Retina (tissue), 1 donor: ENCODE measurements at places on chromosomes 2 and 18.

DNA sequence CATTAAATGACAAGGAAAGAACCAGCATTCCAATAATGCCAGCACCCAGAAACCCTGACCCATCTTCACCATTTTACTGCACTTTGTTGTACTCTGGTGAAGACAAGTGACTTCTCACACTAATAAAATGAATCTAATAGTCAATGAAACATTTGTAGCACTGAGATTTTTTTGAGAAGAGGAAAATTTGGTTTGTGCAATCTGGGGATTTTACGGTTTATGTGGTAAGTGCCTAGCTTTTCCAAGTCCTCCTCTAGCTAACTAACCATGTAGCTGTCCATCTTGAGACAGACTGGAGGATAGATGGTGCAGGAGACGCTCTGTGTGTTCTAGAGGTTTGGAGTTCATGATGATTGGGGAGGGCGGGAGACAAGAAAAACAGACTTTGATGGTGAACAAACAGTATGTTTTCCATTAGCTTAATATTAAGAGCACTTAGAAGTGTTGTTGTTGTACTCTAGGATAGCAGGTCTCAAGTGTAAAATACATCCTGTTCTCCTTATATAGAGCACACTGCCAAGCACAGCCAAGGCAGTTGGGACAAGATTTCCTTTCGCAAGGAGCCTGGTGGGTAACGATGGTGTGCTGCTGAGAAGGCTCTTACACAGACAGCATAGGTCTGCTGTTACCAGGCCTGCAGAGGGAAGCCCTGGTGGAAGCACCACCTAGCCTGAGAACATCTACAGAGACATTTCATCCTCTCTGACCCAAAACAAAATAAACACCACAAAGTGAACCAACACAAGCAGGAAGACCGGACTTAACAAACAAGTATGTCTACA, 83.7 kb downstream of the BCL11A start:
- no peak for DNase-seq

DNA sequence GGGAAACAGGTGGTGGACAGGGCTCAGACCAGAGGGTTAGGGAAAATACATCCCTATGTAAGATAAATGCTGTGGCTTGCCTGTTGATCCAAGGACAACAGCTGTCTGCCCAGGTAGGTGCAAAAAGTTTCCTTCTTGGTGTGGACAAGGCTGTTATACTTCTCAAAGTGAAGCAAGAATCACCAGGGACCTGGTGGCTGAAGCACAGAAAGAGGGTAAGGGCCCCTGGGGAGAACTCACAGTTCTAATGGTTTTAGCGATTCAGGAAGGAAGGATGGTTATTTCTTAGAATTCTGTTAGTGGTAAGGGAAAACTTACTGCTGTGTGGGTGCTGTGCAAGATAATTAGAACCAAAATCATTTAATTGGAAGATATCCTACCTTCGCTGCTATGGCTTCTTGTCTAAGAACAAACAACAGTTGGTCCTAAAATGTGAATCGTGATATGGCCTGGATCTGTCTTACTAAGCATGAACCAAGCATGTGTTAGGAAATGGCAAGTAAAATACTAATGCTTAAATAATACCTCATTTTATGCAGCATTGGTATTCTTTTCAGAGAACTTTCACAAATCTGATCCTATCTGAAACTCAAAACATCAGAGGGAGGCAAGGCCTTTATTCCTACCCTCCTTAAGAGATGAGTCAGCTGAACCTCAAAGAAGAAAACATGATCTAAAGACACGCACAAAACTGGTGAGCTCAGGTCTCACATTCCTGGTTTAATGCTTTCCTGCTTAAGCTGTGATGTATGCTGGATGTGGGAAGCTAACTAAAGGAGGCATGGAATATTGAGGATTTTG, 159.2 kb upstream of the THUMPD2 start:
- DNase-seq, result no peak

DNA sequence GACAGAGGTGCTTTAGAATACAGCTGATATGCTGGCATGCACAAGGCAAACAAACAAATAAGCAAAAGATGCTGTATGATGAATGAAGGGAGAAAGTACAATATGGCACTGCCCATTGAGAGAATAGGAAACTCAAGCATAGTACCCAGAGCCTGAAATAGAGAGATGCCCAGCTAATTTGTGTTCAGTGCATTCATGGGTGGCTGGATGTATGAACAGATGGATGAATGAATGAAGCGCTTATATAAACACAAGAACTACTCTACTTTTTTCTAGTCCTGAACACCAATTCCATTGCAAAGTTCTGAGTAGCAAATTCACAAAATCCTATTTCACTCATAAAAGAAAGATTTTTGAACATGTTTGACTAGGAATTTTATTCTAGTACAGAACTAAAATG, 756.3 kb downstream of the SATB2 start:
- no peak for DNase-seq

- no peak for DNase-seq
These were observed 64.2 kb upstream of the LMAN1 start for GRCh38 chr18:59423259-59423658.

DNA sequence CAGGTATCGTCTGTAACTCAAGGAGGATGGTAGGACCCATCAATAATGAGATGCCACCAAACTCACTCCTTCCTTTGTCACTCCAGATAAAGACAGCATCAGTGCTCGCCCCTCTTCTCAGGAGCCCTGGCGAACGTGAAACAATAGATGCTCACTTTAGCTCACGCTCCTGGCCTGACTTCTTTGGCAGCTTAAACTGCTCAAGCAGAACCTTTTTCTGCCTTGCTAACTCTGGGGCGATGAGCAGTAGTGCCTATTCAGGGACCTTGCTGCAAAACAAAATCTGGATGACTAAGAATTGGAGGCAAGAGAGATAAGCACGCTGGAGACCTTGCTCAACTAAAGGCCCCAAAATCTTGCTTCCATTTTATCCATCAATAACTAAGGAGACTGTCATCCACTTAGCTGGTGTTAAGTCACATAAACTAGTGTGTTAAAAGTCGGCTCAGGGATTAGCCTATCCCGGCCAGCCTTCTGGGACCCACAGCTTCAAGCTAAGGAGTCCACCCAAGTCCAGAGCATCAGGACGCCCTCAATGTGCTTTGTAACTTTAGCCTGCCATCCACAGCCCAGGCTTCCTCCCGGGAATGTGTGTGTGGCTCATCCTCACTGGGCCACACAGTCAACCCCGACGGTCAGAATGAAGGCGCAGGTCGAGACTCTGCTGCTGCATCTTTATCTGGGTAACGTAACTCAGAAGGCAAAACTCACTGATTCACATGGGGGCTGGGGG, 38.9 kb downstream of the ZNF516 start:
- no peak for DNase-seq

DNA sequence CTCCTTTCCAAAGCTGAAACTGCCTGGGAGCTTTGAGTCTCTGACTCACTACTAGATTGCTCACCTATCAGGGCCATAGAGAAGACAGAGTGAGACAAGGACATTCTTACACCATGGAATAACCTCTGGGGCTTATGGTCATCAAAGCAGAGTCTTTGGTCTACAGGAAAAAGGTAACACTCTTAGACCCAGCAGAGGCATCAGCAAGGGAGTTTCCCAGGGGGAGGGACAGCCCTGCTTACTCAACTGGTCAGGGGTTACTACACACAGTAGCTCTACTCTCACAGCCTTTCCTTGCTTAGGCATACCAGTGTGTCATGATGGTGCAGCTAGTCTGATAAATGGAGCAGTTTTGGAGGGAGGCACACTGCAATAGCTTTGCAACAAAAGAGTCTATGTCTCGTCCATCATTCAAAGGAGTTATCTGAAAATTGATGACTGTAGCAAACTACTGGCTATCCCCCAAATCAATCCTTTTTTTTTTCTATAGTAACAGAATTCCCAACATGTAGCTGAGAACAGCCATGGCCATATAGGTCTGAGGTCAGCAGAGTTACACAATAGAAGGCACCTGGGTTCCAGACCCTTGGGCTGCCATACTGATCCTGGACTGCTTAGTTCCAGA, 22.4 kb upstream of the CD28 start:
- DNase-seq, result no peak

- DNase-seq, result no peak
These were observed 74.7 kb upstream of the TMEM200C start for GRCh38 chr18:5969989-5970403.

DNA sequence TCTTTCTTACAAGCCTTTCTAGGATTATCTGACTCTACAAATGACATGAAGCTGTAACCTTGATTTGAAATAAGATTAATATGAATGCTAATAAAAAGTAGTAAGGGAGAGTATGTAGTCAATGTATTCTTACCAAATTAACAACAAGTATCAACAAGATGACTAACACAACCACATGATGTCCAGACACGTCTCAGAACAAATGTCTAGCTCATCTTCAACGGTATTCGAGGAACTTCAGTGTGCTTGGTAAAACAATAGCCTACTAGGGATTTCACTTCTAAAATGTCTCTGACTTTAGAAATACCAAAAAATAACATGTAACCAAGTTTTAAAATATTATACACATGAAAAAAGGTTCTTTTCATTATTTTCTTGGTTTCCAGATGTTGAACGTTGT, 3.4 kb downstream of the HDLBP start:
- no peak for DNase-seq

GRCh38 chr2:65483763-65484162, 51.4 kb upstream of the SPRED2 start:
- DNase-seq, result no peak

GRCh38 chr2:58428096-58429013, 187.2 kb upstream of the FANCL start:
- DNase-seq, result no peak

DNA sequence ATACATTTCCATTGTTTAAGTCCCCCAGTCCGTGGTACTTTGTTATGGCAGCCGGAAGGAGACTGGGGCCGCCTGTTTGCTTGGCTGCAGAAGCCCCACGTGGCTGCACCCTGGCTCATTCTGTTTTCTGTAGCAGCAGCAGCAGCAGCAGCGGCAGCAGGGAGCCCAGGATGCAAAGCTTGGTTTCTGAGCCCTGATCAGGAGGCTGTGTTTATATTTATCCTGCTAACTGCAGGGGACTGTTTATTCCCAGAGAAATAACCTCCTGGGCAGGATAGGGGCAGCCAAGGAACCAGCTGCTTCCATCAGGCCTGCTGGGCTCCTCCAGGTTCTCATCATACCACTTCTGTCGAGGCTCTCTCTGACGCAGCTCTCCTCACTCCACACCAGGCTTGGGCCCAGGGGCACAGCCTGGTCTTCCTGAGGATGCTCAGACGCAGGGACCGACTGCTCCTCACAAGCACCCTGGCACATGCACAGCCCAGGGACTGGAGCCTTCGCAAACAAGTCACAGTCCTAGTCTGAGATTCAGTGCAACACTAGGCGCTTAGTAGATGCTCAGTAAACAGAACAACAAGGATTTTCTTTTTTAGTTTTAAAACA, 139.0 kb downstream of the MSH2 start:
- DNase-seq, result no peak

GRCh38 chr2:160402997-160403979, 90.3 kb downstream of the RBMS1 start:
- no peak for DNase-seq

- DNase-seq, result no peak
These were observed 148.7 kb downstream of the TFCP2L1 start for GRCh38 chr2:121136323-121136722.

- no peak for DNase-seq
These were observed 72.8 kb upstream of the FAM237A start for GRCh38 chr2:206569470-206569869.

GRCh38 chr18:47283476-47283875, 32.0 kb upstream of the SKOR2 start:
- no peak for DNase-seq

GRCh38 chr2:225318440-225318839, 81.1 kb upstream of the NYAP2 start:
- no peak for DNase-seq
